ENCODE measurements at places on chromosomes 7 and 10.

GRCh38 chr7:8205537-8205936 is 56.4 kb downstream of the ICA1 start:
- DNase-seq: no peak
- H3K4me3 ChIP-seq: no peak overlapping the region

GRCh38 chr10:3107426-3107961 is 40.1 kb downstream of the PFKP start:
- no peaks in the 10 kb centered on the region for H3K4me1 ChIP-seq

DNA sequence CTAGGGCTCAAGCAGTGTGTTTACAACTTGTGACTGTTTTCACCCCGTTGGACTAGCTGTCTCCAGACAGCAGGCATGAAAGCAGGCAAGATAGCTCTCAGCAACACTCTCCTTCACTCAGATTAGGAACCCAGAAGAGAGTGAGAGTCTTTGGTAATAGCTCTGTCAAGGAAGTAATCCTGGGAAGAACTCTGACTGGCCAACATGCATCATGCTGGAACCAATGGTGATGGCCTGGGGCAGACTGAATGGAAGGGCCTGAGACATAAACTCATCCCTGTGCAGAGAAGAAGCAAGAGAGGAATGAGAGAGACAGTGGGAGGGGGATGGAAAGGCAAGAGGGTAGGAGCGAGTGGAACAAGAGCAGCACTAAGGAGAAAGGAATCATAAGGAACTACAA is 48.9 kb downstream of the AKR1D1 start:
- no peak overlapping the region for H3K27ac ChIP-seq
- H3K36me3 ChIP-seq: no peaks in the 10 kb centered on the region
- no peaks in the 10 kb centered on the region for H3K4me1 ChIP-seq

GRCh38 chr10:74086317-74086716 is 64.3 kb downstream of the AP3M1 start:
- H3K36me3 ChIP-seq: no peaks in the 10 kb centered on the region
- DNase-seq: no peak
- no peak overlapping the region for H3K4me3 ChIP-seq
- H3K27me3 ChIP-seq: no peaks in the 10 kb centered on the region

DNA sequence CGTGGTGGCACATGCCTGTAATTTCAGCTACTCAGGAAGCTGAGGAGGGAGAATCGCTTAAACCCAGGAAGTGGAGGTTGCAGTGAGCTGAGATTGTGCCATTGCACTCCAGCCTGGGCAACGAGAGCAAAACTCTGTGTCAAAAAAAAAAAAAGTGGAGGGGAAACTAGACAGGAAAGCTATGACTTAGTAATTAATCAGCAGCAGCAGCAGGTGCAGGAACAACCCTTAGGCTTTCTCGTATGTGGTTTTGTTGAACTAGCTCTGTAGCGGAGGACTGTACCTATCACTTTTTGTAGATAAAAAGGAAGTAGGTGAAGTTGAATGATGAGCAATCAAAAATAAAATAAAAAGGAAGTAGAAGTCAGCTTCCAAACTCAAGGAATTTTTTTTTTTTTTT is 76.9 kb upstream of the KMT2C start:
- H3K27ac ChIP-seq: no peak overlapping the region
- no peaks in the 10 kb centered on the region for H3K4me1 ChIP-seq
- H3K27me3 ChIP-seq: no peaks in the 10 kb centered on the region
- no peak for DNase-seq
